ENCODE measurements at places on chromosomes 16 and 17.

DNA sequence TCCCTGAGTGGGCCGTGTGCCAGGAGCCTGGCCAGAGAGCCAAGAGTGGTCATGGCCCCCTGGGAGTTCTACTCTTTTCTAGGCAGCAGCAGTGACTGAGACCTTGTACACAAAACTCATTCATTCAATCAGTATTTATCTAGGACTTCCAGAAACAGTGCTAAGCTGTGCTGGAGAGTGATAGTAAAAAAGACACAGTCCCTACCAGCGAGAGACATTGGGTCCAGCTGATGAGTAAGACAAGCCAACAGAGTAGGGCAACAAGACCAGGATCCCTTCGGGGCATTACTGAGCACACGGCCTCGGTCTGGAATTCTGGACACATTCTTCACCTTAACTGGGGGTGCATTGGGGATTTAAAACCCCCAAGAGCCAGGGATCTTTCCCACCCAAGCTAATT lies 20.2 kb downstream of the CBX4 start:
- no peak for DNase-seq

- peak; percentile 32 for DNase-seq
Observed at GRCh38 chr16:57801809-57802340, 416 bp downstream of the KIFC3 start.

DNA sequence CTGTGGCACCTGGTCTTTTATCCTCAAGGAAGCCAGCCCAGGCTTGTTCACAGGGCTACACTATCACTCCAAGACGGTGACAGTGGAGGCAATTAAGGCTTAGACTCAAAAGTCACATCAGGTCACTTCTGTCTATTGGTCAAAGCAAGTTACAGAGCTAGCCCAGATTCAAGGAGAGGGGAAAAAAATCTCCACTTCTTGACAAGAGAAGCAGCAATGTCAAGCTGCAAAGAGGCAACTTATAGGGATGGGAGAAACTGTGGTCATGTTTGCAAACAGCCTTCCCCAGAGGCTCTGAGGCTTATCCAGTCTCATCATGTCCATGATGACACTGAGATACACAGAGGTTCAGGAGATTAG lies 31.6 kb downstream of the SERPINF1 start:
- no peak for DNase-seq

DNA sequence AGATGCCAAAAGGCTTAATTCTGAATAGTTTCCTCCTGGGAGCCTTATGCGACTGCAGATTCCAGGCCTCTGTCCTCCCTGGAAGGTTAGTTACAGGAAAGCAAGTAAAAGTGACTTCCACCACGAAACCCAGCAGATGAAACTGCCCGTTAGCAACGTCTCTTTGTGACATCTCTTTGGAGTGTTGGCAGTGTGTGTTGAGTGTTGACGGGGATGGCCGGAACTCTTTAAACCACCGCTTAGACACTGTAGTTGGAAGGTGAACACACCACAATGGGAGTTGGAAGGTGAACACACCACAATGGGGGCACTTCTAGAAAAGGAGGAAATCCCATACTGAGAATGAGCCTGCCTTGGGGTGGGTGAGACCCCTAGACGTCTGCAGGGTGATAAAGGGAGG lies 858 bp downstream of the SKAP1 start:
- no peak for DNase-seq

DNA sequence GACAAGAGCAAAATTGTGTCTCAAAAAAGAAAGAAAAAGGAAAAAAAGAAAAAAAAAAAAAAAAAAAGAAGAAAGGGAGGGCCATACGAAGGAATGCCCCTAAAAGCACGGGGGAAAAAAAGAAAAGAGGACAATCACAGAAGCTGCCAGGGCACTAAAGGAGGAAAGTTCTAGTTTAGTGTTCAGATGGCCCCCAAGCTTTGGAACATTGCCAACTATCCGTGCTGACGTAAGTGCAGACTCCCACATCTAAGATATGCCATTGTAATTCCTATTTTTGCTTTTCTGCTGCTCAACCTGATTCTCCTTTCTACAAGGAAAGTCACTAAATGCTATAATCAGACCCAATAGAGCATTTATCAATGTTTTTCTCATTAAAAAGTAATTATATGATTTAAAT lies 842.1 kb downstream of the KCNJ2 start:
- no peak for DNase-seq

- no peak for DNase-seq
Observed at GRCh38 chr16:88747588-88748301, 37.3 kb downstream of the PIEZO1 start.

- DNase-seq = no peak
Observed at GRCh38 chr16:85690469-85691064, 1.8 kb upstream of the GINS2 start.

Measured in brain microvascular endothelial cell (primary cell).